ENCODE measurements at places on chromosomes 12 and 14. TPM values are rescaled to one million over a fixed set of nuclear protein-coding genes. Genes with fewer than 3 reads are reported as not detected.

The ERP27 gene
- total RNA-seq, result 0.49 TPM

The KRT6A gene
- not detected for total RNA-seq

The STYK1 gene
- total RNA-seq, result 12.3 TPM

The CDH24 gene
- 22.1 TPM for total RNA-seq

The PPTC7 gene
- 18.2 TPM for total RNA-seq

The HAL gene
- total RNA-seq, result 0.58 TPM

The C12orf50 gene
- 0.12 TPM for total RNA-seq

The ERGIC2 gene
- total RNA-seq, result 74.6 TPM

The MGP gene
- total RNA-seq, result 223 TPM

The NUBPL gene
- 11.4 TPM for total RNA-seq

The NGB gene
- not detected for total RNA-seq

GRCh38 chr14:99320105-99320572 lies 48.1 kb upstream of the BCL11B start:
- DNase-seq, result peak; percentile 41

DNA sequence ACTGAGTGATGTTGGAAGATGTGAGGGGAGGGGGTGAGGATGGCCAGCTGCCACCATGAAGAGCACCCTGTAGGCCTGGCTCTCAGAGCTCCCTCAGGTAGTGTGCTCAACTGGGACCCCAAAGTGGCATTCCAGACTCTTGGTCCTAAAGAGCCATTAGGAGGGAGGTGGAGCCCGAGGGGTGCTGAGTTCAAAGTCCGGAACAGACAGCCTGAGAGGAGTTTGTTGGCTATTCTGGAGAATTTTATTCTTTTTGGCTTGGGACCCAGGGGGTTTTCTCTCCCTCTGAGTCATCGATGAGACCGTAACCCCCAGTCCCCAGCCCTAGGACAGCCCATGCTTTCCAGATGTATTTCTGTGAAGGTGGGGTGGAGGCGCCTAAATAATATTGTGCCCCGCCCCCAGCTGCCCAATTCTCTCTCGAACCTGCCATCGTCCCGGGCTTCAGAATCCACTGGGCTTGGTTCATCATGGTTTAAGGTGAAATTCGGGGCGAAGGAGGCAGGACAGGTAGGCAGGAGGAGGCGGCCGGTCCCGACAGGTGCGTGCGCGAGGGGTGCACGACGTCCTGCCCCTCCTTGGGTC lies 690 bp upstream of the RBP5 start:
- no peak for DNase-seq

DNA sequence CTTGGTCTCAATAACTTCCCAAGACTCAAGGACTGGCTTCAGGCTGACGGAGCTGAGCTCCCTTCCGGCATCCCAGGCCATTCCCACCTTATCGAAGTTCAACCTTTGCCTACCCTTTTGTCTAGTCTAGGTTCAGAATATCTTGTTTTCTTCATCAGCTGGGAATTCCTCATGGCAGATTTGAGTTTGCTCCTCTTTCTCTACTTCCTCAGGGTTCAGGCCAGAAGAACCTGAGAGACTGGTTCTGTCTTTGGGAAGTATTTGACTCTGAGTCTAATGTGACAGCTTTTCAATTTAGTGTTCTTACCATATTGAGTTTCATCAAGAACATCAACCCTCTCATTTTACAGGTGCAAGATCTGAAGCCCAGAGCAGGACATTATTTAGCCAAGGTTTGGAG lies 2.1 kb downstream of the BIN2 start:
- DNase-seq, result no peak

- DNase-seq, result no peak
These were observed 24.6 kb downstream of the NIN start for GRCh38 chr14:50806241-50806933.

DNA sequence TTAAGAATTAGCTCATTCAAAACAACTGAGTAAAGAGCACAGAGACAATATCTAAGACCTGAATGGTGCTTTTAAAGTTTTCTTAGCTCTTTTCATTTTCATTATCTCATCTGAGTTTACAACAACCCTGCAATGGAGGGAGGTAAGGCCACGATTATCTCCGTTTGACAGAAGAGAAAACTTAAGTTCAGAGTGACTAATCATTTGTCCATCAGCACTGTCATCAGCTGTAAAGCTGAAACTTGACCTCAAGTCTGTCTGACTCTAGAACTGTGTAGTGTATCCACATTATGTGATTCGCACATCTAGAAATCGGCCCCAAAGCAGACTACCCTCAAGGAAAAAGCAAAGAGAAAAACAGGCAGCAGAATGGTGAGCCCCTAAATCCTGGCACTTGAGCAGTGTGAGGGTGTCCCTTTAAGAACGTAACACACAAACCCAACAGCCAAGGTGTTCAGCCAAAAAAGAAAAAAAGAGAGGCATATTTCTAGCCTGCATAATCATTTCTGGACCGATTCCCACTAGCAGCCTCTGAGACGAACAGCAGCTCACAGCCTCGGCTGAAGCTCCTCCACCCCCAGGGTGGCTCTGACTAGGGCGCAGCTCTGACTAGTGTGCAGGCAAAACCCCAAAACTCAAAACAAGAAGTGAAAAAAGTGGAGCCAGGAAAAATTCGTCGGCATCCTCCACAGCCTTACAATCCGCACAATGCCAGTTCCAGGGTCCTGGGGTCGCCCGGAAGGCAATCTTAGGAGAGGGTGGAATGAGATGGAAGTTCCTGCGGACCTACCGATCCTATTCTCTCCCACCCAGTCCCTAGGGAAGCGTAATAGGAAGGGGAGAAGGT lies 1.6 kb downstream of the STXBP6 start:
- DNase-seq, result peak; percentile 49

DNA sequence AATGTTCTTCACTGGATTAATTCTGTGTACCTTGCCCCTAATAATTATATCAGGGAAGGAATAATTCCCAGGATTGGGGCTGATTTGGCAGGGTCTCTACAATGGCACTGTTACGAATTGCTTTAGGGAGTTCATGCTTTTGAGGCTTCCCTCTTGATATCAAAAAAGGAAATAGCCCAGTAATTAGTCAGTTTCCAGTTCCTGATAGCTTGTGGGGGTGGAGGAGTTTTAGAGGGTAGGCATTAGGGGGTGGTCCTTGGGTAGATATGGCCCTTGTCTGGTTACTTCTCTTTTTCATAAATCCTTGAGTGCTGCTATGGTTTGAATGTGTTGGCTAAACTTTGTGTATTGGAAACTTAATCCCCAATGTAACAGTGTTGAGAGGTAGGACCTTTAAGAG lies 6.1 kb upstream of the SRSF5 start:
- DNase-seq, result no peak

DNA sequence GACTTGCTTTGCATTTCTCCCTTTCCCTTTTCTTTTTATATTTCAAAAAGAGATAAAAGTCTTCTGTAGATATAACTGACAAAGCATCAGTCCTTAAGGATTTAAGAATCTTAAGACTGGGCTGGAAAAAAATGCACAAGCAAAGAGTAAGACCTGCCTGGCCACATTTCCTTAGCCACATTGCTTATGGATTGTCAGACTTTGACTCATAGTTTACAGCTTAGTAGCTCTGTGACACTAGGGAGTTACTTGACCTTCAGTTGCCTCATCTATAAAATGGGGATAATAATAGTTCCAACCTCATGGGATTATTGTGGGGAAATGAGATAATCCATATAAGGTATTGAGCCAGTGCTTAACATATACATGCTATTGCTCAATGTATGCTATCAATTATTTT lies 66.4 kb upstream of the STK38L start:
- DNase-seq, result no peak

DNA sequence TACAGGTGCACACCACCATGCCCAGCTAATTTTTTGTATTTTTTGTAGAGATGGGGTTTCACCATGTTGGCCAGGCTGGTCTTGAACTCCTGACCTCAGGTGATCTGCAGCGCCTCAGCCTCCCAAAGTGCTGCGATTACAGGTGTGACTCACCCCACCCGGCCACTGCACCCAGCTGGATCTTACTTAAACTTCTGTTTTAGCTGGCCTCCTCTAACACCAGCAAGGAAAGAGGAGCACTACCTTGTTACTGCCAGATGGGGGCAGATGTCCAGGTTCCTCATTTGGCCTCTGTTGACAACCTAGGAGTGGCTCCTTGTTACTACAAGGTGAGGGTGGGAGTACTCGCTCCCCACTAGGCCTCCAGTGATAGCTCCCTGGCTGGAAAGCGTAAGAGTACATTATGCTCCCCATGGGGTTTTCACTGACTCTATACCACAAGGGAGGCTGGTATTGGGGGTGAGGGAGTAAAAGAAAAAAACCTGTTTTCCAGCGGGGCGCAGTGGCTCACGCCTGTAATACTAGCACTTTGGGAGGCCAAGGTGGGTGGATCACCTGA lies 13.2 kb upstream of the ARF6 start:
- DNase-seq, result no peak

- DNase-seq, result no peak
These were observed 22.8 kb upstream of the ANO2 start for GRCh38 chr12:5967645-5968415.

- no peak for DNase-seq
These were observed 81.6 kb downstream of the RGS6 start for GRCh38 chr14:72013721-72014345.

DNA sequence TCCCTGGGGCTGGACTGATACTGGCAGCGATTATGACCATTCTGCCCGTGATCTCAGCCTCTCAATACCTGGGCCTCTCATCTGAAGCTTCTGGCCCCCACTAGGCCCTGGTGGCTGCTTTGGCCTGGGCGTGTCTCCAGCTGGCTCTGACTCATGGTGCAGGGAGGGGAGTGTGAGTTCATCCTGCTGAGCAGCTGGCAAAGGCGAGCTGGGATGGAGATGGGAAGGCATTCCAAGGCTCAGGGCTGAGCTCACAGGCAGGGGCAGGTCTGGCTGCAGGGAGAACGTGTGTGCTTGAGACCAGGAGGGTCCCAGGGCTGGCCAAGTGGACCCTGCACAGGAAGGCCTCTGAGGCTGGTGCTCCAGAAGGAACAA lies 221.8 kb downstream of the TMEM121 start:
- no peak for DNase-seq

DNA sequence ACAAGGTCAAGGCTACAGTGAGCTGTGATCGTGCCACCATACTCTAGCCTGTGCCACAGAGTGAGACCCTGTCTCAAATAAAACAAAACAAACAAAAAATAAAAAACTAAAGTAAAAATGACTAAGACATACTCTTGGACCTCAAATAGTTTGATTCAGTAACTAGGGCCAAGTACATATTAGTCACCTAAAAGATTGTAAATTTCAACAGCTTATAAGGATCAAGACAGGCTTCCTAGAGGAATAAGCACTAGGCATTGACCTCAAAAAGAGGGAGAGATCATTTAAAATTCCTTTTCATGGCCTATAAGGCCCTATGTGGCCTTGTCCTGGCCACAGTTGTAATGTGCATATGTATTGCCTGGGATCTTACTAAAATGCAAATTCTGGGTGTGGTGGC lies 46.0 kb upstream of the CHST11 start:
- no peak for DNase-seq

DNA sequence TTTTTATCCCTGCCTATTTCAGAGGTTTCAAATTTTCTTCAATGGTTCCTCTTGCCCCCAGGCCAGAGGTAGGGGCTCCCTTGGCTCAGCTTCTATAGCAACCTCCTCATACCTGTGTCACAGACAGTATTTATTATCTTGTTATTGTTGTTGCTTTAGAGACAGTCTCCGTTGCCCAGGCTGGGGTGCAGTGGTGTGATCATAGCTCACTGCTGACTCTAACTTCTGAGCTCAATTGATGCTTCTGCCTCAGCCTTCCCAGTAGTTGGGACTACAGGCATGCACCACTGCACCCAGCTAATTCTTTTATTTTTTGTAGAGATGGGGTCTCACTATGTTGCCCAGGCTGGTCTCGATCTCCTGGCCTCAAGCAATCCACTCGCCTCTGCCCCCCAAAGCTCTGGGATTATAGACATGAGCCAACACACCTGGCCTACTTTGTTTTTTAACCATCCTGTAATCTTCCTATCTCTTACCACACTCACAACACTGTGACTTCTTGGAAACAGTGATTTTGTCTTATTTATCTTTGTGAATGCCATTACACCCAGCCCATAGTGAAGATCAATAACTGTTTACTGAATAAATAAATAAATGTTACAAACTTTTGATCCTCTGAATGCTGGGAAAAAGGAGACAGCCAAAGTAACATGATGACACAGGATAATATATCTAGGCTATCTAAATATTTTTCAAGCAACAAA lies 95.9 kb downstream of the PHLDA1 start:
- no peak for DNase-seq

DNA sequence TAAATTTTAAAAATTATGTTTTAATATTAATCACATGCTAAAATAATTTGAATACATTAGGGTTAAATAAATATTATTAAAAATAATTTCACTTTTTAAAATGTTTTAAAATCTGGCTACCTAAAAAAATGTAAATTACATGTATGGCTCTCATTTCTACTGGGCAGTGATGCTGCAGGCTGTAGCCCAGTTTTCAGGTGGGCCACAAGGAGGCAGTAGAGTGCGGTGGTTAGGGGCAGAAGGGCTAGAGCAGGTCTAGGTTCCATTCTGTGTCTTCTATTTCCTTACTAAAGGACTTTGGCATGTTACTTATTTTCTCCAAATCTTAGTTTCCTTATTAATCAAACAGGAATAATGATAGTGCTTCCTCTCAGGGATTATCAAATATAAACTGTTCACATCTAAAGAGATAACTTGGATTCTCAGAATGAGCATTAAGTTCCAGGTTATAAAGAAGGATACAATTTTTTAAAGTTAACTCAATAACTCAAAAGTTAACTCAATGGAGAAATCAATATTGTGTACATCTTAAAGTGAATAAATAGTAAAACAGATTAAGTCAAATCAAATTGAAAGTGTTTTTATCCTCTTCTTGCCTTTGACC lies 54.9 kb upstream of the OVCH1 start:
- DNase-seq, result peak; percentile 52

GRCh38 chr14:36508418-36509068 lies 11.5 kb downstream of the NKX2-1 start:
- no peak for DNase-seq

- no peak for DNase-seq
These were observed 1238.5 kb downstream of the SLC16A7 start for GRCh38 chr12:60834372-60834771.

- no peak for DNase-seq
These were observed 229.6 kb downstream of the BCAT1 start for GRCh38 chr12:24719293-24719721.

- no peak for DNase-seq
These were observed 1961.8 kb upstream of the FLRT2 start for GRCh38 chr14:83568141-83568540.
